Motor neuron (in vitro differentiated cells): ENCODE measurements at places on chromosomes 16 and 17. TPM values are rescaled to one million over a fixed set of nuclear protein-coding genes. Genes with fewer than 3 reads are reported as not detected.

DLX3 gene
- total RNA-seq: 0.46 and 0.70 TPM in 2 replicates

TBC1D3E gene
- total RNA-seq: not detected in 2 replicates

EVI2B gene
- total RNA-seq: 0.38 and 0.50 TPM in 2 replicates

CDRT15 gene
- 0.82 TPM in 1 of 2 replicates, not detected in the other for total RNA-seq

GCSH gene
- total RNA-seq: 90.1 and 142 TPM in 2 replicates

PMFBP1 gene
- total RNA-seq: 1.3 and 1.5 TPM in 2 replicates

ABCA10 gene
- total RNA-seq: 2.6 and 3.8 TPM in 2 replicates

TAC4 gene
- not detected in 2 replicates for total RNA-seq

CIBAR2 gene
- 19.0 and 23.3 TPM in 2 replicates for total RNA-seq

SBK1 gene
- 0.05 and 0.20 TPM in 2 replicates for total RNA-seq

ZG16 gene
- not detected in 2 replicates for total RNA-seq

ASGR1 gene
- total RNA-seq: 23.9 and 26.7 TPM in 2 replicates

AOC3 gene
- 0.75 and 1.1 TPM in 2 replicates for total RNA-seq

HES7 gene
- total RNA-seq: 3.6 and 4.0 TPM in 2 replicates

DNASE1L2 gene
- total RNA-seq: 1.00 and 1.2 TPM in 2 replicates

ADAD2 gene
- 0.43 and 0.81 TPM in 2 replicates for total RNA-seq

AP2B1 gene
- total RNA-seq: 204 and 205 TPM in 2 replicates

STH gene
- total RNA-seq: not detected in 2 replicates

SLC6A4 gene
- total RNA-seq: 0.34 and 0.62 TPM in 2 replicates

WDR81 gene
- 6.3 and 7.3 TPM in 2 replicates for total RNA-seq

TMEM235 gene
- total RNA-seq: 0.13 and 0.18 TPM in 2 replicates

TOX3 gene
- 8.7 and 11.0 TPM in 2 replicates for total RNA-seq

SLC12A3 gene
- 0.44 and 0.81 TPM in 2 replicates for total RNA-seq

KCTD11 gene
- 6.6 and 7.4 TPM in 2 replicates for total RNA-seq

TLCD1 gene
- total RNA-seq: 3.4 and 4.4 TPM in 2 replicates

PRRT2 gene
- total RNA-seq: 24.2 and 26.2 TPM in 2 replicates

MT4 gene
- not detected in 2 replicates for total RNA-seq

KCNG4 gene
- 0.17 and 0.23 TPM in 2 replicates for total RNA-seq

CRHR1 gene
- total RNA-seq: 0.21 TPM in 1 of 2 replicates, not detected in the other

C17orf113 gene
- total RNA-seq: 2.2 and 2.4 TPM in 2 replicates

PKD1 gene
- total RNA-seq: 69.5 and 76.3 TPM in 2 replicates

SPNS3 gene
- 0.27 and 0.42 TPM in 2 replicates for total RNA-seq

CCL22 gene
- total RNA-seq: 0.30 and 0.45 TPM in 2 replicates

TNS4 gene
- total RNA-seq: 0.13 and 1.9 TPM in 2 replicates

WNT9B gene
- total RNA-seq: 0.24 and 0.38 TPM in 2 replicates

ZNF750 gene
- total RNA-seq: 0.25 and 0.43 TPM in 2 replicates

MT1M gene
- 0.54 and 1.0 TPM in 2 replicates for total RNA-seq

EPOP gene
- total RNA-seq: 7.7 and 8.8 TPM in 2 replicates

PLXDC1 gene
- 0.66 and 0.68 TPM in 2 replicates for total RNA-seq
